Right lobe of liver (tissue), 6 donors: ENCODE measurements at places on chromosomes 2 and 18.

DNA sequence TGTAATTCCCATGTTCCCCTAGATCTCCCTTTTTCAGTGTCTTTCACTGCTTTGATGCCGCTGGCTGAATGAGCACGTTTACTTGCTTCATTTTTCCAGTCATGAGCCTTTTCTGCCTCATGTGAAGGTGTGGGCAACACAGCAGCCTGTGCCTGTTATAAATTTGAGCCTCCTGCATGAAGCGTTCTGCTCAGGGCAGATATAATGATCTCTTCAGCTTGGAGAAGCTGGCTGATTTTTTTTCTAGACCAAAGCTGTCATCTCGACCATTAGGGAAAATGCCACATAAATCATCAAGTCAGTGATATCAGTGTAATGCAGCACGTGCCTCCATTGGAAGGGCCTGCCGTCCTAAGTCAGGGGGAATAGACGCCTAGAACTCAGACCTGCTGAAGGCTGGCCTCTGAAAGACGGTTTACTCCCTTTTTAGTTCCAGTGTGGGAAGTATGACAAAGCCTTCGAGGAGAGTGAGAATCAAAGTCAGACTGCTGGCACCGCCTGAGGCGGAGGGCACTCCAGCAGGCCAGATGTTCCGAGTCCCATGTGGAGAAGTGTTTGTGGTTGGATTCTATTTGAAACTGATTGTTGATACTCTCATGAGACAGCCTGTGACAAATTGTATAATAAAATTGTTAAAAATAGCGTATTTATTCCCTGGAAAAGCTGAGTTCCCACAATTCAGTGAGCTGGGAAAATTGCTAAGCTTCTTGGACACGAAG lies 196.5 kb downstream of the MYO1B start:
- H3K4me1 ChIP-seq = no peaks in the 10 kb centered on the region
- no peak for DNase-seq
- H3K27ac ChIP-seq = no peak overlapping the region
- H3K4me3 ChIP-seq = no peak overlapping the region
- no peaks in the 10 kb centered on the region for H3K36me3 ChIP-seq
- H3K27me3 ChIP-seq = no peaks in the 10 kb centered on the region

- peaks cover 14% of the 10 kb centered on the region for H3K27me3 ChIP-seq
- H3K36me3 ChIP-seq = no peaks in the 10 kb centered on the region
- no peak overlapping the region for H3K4me3 ChIP-seq
- no peak overlapping the region for H3K27ac ChIP-seq
- no peak for DNase-seq
Measured at GRCh38 chr2:218999021-218999880, 6.0 kb upstream of the CRYBA2 start.

- H3K4me1 ChIP-seq = no peaks in the 10 kb centered on the region
- H3K27me3 ChIP-seq = peaks cover 9% of the 10 kb centered on the region
- H3K36me3 ChIP-seq = no peaks in the 10 kb centered on the region
- no peak overlapping the region for H3K4me3 ChIP-seq
- peak; percentile 77 for DNase-seq
Measured at GRCh38 chr2:126658905-126659561, 3.1 kb downstream of the GYPC start.

- H3K27ac ChIP-seq = no peak overlapping the region
- H3K27me3 ChIP-seq = no peaks in the 10 kb centered on the region
- no peaks in the 10 kb centered on the region for H3K4me1 ChIP-seq
- H3K4me3 ChIP-seq = no peak overlapping the region
Measured at GRCh38 chr18:49186242-49186641, 235.5 kb upstream of the SMAD7 start.

DNA sequence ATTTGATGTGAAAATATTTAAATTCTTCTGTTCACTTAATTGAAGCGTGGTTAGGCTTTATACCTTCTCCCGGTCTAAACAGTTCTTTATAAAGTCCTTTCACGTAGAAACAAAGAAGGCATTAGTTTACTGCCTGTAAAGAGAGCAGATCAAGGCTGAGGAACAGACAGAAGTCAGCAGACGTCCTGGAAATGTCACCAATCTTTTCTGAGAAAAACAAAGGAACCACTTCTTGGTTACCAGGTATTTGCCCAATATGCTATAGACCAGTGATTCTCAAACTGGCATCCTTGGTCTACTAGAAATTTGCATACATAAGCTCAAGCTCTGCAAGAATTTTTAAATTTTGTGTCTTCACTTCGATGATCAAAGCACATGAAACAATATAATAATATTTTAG lies 89.2 kb upstream of the STK17B start:
- no peaks in the 10 kb centered on the region for H3K4me1 ChIP-seq
- H3K27ac ChIP-seq = no peak overlapping the region
- no peaks in the 10 kb centered on the region for H3K27me3 ChIP-seq
- DNase-seq = no peak

- no peak overlapping the region for H3K4me3 ChIP-seq
- no peaks in the 10 kb centered on the region for H3K36me3 ChIP-seq
- H3K4me1 ChIP-seq = no peaks in the 10 kb centered on the region
- H3K27me3 ChIP-seq = no peaks in the 10 kb centered on the region
- no peak for DNase-seq
Measured at GRCh38 chr2:25714740-25715139, 41.4 kb upstream of the DTNB start.

DNA sequence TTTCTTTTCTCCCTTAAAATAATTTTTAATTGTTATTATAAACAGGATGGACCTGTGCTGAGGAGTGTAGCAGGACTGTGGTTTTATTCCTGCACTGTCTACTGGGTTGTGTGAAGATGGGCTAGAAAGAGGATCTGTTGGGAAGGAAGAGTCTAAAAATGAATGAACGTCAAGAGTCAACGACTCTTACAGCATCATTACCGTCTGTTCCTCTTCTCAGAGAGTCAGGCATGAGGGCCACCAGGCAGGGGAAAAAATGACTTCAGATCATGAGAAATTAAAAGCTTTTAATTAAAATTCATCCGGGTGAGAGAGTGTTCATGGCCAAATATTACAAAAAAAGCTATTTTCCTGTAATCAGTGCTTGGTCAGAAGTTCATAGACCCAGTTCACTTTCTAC lies 32.6 kb downstream of the SRSF7 start:
- H3K27me3 ChIP-seq = no peaks in the 10 kb centered on the region
- H3K27ac ChIP-seq = no peak overlapping the region
- no peaks in the 10 kb centered on the region for H3K4me1 ChIP-seq
- H3K36me3 ChIP-seq = no peaks in the 10 kb centered on the region
- no peak overlapping the region for H3K4me3 ChIP-seq

GRCh38 chr2:106638580-106638979 lies 151.4 kb downstream of the CD8B2 start:
- H3K4me1 ChIP-seq = no peaks in the 10 kb centered on the region
- no peaks in the 10 kb centered on the region for H3K36me3 ChIP-seq
- H3K27me3 ChIP-seq = no peaks in the 10 kb centered on the region

DNA sequence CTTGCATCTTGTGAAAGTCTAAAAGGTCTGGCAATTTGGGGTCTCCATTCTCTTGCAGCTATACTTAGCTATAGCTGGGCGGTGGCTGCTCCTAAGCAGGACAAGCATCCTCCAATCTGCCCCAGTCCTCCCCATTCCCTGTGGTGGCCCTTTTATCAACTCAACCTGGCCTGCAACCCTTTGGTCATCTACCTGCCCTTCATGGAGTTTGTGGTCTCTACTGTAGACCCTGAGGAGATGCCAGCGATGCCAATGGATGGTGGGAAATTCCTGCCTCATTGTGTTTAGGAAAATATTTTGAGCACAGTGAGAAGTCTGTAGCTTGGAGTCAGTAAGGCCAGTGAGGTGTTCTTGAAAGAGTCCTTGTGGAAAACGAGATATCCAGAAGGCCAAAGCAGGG lies 143.4 kb downstream of the CAPN13 start:
- no peak overlapping the region for H3K27ac ChIP-seq
- no peaks in the 10 kb centered on the region for H3K27me3 ChIP-seq
- no peaks in the 10 kb centered on the region for H3K36me3 ChIP-seq
- no peak overlapping the region for H3K4me3 ChIP-seq
- DNase-seq = no peak
- no peaks in the 10 kb centered on the region for H3K4me1 ChIP-seq

GRCh38 chr2:149991576-149991975 lies 404.0 kb upstream of the MMADHC start:
- no peaks in the 10 kb centered on the region for H3K36me3 ChIP-seq
- H3K4me3 ChIP-seq = no peak overlapping the region
- no peaks in the 10 kb centered on the region for H3K27me3 ChIP-seq
- no peak overlapping the region for H3K27ac ChIP-seq
- DNase-seq = no peak
- H3K4me1 ChIP-seq = peaks cover 30% of the 10 kb centered on the region

DNA sequence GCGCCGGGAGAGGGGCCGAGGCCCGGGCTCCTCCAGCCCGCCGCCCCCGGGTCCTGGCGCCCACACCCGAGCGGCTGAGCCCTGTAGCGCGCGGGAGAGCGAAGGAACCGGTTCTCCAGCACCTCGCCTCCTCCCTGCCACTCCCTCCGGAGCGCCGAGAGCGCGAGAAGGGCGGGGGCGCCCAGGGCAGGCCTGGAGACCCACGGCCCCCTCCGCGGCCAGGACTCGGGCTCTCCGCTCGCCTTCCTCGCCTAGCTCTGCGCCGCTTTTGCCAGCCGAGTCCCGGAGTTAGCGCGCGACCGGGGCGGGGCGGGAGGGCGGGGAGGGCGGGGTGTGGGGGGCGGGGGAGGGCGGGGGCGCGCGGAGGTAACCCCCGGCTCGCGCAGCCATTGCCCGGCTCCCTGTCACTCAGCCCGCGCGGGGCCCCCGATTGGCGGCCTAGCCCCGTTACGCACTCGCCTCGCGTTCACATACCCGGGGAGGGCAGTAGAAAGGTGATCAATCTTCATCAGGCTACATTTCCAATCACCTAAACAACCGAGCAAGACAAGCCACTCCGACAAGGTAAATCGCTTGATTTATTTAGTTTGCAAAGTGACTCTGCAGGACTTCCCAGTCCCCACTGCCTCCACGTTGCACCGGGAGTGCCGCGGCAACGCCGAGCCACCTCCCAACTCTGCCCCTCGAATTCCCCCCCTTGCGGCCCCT lies at the start of gene OTX1:
TSS of gene OTX1 (plus strand) at position 497 of the 708 bp plus-strand sequence. CDS start 2,161 bp downstream, outside the sequence.
- H3K27me3 ChIP-seq = peaks cover 11% of the 10 kb centered on the region
- H3K4me1 ChIP-seq = no peaks in the 10 kb centered on the region
- no peaks in the 10 kb centered on the region for H3K36me3 ChIP-seq
- peak; percentile 74 for DNase-seq
- H3K4me3 ChIP-seq = peak within 1 kb of the TSS; percentile 53

- no peaks in the 10 kb centered on the region for H3K27me3 ChIP-seq
- H3K4me3 ChIP-seq = no peak overlapping the region
- no peaks in the 10 kb centered on the region for H3K36me3 ChIP-seq
- no peak overlapping the region for H3K27ac ChIP-seq
Measured at GRCh38 chr2:105788670-105789290, 44.1 kb downstream of the NCK2 start.

GRCh38 chr2:28447086-28447485 lies 48.8 kb upstream of the PLB1 start:
- H3K27me3 ChIP-seq = no peaks in the 10 kb centered on the region
- H3K4me1 ChIP-seq = no peaks in the 10 kb centered on the region
- no peaks in the 10 kb centered on the region for H3K36me3 ChIP-seq
- no peak overlapping the region for H3K27ac ChIP-seq
- H3K4me3 ChIP-seq = no peak overlapping the region
- no peak for DNase-seq

DNA sequence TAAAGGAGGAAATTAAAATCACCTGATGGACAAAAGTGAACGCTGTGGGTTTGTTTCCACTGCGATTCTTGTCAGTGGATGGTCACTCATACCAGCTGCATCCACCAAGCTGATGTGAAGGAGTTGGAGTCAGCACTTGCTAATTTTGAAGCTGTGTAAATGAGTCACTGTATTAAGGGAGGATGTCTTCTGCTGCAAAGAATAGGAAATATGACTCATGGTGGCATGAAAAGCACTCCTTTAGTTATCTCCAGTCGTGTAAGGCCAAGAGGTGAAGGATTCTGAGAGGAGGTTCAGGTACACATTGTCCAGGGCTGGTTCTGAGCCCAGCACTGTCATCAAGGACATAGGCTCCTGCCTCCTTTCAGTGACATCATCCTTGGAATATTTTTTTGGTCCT lies 71.7 kb upstream of the SKOR2 start:
- DNase-seq = no peak
- no peak overlapping the region for H3K27ac ChIP-seq
- no peaks in the 10 kb centered on the region for H3K27me3 ChIP-seq
- no peaks in the 10 kb centered on the region for H3K36me3 ChIP-seq
- no peak overlapping the region for H3K4me3 ChIP-seq
- H3K4me1 ChIP-seq = no peaks in the 10 kb centered on the region

- H3K27me3 ChIP-seq = no peaks in the 10 kb centered on the region
- no peak for DNase-seq
- no peaks in the 10 kb centered on the region for H3K4me1 ChIP-seq
- no peak overlapping the region for H3K4me3 ChIP-seq
Measured at GRCh38 chr18:31821545-31822171, 61.0 kb upstream of the SLC25A52 start.

DNA sequence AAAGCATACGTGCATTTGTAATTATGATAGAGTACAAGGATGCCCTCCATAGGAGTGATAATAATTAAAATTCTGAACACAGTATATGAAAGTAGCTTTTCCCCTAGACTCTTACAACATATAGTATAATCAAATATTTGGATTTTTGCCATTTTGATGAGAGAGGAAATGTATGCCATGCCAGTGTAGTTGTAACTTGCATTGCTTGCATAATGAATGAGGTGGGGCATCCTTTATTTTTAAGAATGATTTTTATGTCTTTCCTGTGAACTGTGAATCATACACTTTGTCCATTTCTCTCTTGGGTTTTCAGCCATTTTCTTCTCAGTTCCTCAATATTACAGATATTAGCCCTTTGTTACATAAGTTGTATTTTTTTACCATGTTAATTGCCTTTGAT lies 197.5 kb downstream of the SCG2 start:
- H3K36me3 ChIP-seq = no peaks in the 10 kb centered on the region
- no peaks in the 10 kb centered on the region for H3K4me1 ChIP-seq
- no peak for DNase-seq
- no peak overlapping the region for H3K4me3 ChIP-seq
- no peaks in the 10 kb centered on the region for H3K27me3 ChIP-seq
- no peak overlapping the region for H3K27ac ChIP-seq

DNA sequence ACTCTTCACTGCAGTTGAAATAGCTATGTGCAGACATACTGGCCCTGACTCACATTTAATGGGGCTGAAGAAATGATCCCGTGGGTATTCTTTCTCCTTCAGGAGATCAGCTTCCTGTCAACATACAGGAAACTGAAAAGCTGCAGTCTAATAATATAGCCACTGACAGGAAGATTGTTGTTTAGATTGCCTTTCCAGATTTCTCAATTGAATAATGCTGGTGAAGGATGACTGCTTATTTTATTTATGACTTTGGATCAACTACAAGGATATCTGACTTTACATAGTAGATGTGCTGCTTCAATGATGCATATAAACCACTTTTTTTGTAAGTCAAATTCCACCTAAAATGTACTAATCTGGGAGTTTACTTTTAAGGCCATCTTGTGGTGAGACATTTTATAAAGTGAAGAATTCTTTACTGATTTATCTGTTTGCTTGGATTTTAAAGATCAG lies 93.4 kb upstream of the MAP4K3 start:
- H3K4me1 ChIP-seq = peaks cover 11% of the 10 kb centered on the region
- no peaks in the 10 kb centered on the region for H3K36me3 ChIP-seq
- H3K27me3 ChIP-seq = no peaks in the 10 kb centered on the region
- no peak for DNase-seq
- no peak overlapping the region for H3K4me3 ChIP-seq

- peak overlapping the region; percentile 25 for H3K4me3 ChIP-seq
- peaks cover 27% of the 10 kb centered on the region for H3K27me3 ChIP-seq
- DNase-seq = peak; percentile 31
- H3K4me1 ChIP-seq = no peaks in the 10 kb centered on the region
- H3K36me3 ChIP-seq = no peaks in the 10 kb centered on the region
Measured at GRCh38 chr18:34222307-34223163, 2.2 kb downstream of the NOL4 start.
